ENCODE measurements at places on chromosomes 16 and 17.
A peak's percentile ranks its signal among the peaks of the same experiment; 100 is the strongest.

- H3K4me1 ChIP-seq: peaks cover 46% of the 10 kb centered on the region
- DNase-seq: peak; percentile 48
- peak overlapping the region; percentile 71 for H3K27ac ChIP-seq
Observed at GRCh38 chr17:83203472-83204221, 124.2 kb downstream of the METRNL start.

GRCh38 chr16:56835320-56835719 lies 29.7 kb upstream of the SLC12A3 start:
- peaks cover 85% of the 10 kb centered on the region for H3K36me3 ChIP-seq
- H3K27me3 ChIP-seq: no peaks in the 10 kb centered on the region
- no peaks in the 10 kb centered on the region for H3K4me1 ChIP-seq
- no peak for DNase-seq
- no peak overlapping the region for H3K27ac ChIP-seq
- no peak overlapping the region for H3K4me3 ChIP-seq

GRCh38 chr16:18969855-18970240 lies 13.9 kb upstream of the TMC7 start:
- H3K4me1 ChIP-seq: peaks cover 7% of the 10 kb centered on the region
- no peaks in the 10 kb centered on the region for H3K36me3 ChIP-seq
- H3K4me3 ChIP-seq: no peak overlapping the region
- no peak overlapping the region for H3K27ac ChIP-seq
- H3K27me3 ChIP-seq: no peaks in the 10 kb centered on the region

DNA sequence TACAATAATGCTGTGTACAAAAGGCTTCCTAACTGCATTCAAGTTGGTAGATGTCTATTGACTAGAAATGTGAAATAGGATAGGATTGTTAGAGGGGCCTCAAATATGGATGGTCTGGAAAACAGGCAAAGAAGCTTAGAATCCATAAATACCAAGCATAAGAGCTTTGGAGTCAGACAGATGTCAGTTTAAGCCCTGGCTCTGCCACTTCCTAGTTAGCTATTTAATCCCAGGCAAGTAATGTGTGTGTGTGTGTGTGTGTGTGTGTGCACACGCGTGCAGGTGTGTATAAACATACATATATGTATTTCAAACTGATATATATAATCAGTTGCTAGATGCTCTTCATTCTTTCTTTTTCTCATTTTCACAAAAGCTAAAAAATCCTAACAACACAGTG lies 66.7 kb downstream of the MMD start:
- DNase-seq: no peak
- H3K27ac ChIP-seq: no peak overlapping the region
- H3K27me3 ChIP-seq: no peaks in the 10 kb centered on the region
- no peaks in the 10 kb centered on the region for H3K4me1 ChIP-seq

DNA sequence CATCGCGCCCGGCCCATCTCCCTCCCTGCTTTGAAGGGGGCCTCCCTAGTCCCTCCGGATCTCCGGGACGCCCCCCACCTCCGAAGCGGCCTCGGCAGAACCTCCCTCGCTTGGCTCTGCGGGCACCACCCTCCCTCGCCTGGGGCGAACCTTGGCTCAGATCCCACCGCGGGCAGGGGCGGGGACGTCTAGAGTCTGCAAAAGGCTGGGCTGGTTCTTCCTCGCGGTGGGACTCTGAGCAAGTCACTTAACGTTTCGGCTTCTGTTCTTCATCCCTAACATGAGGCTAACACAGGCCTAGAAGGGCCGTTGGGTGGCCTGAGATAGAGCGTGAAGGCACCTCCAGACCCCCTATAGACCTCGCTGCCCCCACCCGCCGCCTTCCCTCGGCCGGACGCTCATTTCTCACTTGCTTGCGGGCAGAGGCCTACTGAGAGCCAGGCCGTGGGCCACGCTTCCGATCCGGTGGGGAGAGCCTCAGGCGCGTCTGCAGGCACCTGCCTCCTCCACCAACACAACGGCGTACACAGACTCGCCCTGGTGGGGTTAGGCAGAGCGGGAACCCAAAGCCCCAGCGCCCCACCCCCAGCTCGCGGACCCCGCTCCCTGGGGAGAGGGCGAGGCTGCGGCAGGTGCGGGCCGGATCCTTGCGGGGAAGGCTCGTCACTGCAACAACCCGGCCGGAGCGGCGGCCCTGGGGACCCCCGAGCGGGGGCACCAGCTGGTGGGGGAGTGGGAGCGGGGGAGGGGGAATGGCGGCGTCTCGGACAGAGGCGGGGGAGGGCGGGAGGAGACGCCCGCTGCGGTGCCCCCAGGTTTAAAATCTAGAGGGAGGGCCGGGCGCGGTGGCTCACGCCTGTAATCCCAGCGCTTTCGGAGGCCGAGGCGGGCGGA lies 5.4 kb downstream of the MYO1C start:
- peak; percentile 90 for DNase-seq
- no peaks in the 10 kb centered on the region for H3K27me3 ChIP-seq
- peak overlapping the region; percentile 95 for H3K27ac ChIP-seq
- peaks cover 19% of the 10 kb centered on the region for H3K36me3 ChIP-seq
- H3K4me3 ChIP-seq: peak overlapping the region; percentile 61

GRCh38 chr16:67474551-67475455 lies 6.2 kb downstream of the ATP6V0D1 start:
- no peak overlapping the region for H3K27ac ChIP-seq
- no peak overlapping the region for H3K4me3 ChIP-seq
- DNase-seq: no peak
- no peaks in the 10 kb centered on the region for H3K27me3 ChIP-seq
- peaks cover 6% of the 10 kb centered on the region for H3K36me3 ChIP-seq
